Neuronal stem cell (in vitro differentiated cells): ENCODE measurements at places on chromosomes 5 and 9.

- DNase-seq = no peak
Observed at GRCh38 chr9:120434532-120434931, 145.4 kb downstream of the CDK5RAP2 start.

DNA sequence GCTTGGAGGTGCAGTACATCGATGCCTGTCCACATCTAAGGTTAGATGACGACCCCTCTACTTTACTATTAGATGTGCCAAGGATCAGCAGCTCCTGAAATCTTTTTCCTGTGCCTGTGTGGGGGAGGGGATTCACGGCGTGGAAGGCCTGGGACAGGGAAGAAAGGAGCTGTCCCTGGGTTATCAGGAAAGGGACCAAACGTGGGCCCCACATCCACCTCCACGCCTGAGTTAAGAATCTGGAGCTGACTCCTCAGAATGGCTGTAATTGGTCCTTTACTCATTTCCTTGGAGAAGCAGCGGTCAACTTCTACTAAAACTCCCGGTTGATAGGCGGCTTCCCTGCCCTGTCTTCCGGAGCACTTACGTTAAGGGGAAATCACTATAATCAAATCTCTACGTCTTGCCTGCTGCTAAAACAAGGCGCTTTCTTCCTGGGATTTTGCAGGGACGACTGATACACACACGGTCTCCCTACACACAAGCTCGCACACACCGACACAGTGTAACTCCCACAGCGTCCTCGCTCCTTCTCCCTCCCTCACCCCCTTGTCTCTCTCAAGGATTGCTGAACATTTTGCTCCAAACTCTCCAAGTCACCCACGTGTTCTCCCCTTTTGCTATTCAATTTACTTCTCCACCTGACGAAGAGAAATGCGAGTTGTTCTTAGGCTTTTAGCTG, 1.4 kb downstream of the PDE4D start:
- no peak for DNase-seq

DNA sequence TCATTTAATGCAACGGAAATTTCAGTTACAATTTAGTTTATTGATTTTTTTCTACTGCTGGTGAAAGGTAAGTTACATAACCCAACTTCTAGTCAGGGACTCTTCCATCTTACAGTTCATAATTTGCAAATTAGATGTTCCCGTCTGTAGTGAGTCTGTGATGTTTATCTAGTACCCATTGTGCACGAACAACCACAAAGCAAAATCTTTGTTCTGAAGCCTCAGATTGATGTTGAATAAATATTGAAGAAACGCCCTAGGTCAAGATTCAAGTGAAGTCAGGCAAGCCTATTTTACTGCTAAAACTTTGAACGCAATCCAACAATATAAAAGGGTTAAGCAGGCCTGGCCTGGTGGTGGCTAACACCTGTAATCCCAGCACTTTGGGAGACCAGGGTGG, 43.1 kb downstream of the BASP1 start:
- DNase-seq = no peak

- DNase-seq = no peak
Observed at GRCh38 chr5:140041492-140042392, 1.4 kb downstream of the NRG2 start.

DNA sequence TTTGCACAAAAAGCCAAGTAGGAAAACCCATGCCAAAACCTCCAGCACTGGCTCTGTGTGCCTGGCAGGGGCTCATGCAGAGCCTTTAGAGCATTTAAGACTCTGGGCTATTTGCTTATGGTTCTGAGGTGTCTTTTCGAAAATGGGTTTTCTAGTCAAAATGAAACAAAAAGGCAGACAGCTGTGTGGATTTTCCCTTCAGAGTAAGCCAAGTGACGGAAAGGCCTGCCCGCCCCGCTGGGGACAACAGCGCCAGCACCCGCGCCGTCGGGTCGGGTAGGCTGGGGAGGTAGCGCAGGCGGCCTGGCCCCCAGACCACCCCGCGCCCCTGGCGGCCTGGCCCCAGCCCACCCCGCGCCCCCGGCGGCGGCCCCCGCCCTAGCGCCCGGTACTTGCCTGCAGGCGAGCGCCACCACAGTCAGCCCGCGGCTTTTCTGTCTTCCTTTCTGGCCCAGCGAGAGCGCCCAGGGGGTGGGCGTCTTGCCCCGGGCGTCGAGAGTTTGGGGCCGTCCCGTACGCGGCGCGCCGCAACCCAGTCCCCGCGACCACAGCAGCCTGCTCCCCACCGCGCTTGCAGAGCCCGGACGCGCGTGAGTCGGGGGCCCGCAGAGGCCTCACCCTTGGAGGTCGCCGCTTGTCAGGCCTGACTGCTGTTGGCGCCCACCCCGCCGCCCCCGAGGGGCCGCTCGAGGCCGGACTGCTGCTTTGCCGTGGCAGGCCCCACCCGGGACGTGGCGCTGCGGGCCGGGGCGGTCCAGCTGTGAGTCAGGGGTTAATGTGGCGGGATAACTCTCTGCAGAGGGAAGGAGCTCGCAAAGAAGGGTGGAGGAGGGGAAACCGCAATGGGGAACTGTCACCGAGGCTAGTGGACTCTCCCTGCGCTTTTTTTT, at the start of gene TICAM2:
Gene TICAM2, minus strand, starts transcription at position 779 of the 890 bp plus-strand sequence. CDS start 21,223 bp downstream, outside the sequence.
- peak; percentile 47 for DNase-seq

DNA sequence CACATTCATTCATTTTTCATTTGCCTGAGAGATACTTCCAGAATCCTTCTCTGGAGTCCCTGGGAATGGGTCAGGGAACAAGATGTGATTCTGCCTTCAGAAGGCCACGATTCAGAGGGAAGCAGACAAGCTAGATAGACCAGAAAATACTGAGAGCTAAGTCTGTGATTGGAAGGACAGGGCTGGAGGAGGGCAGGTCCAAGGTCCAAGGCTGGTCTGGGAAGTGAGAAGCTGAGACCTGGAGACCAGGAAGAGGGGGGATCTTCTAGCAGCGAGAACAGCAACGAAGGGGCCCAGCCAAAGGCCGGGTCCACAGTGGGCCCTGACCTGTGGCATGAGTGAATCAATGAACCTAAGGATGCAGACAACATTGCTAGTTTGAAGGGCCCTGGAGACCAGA, 4.1 kb upstream of the IER5L start:
- DNase-seq = no peak

GRCh38 chr5:149636861-149637246, 55.6 kb downstream of the ARHGEF37 start:
- peak; percentile 75 for DNase-seq

- no peak for DNase-seq
Observed at GRCh38 chr9:92297611-92298010, 4.1 kb upstream of the IARS1 start.

DNA sequence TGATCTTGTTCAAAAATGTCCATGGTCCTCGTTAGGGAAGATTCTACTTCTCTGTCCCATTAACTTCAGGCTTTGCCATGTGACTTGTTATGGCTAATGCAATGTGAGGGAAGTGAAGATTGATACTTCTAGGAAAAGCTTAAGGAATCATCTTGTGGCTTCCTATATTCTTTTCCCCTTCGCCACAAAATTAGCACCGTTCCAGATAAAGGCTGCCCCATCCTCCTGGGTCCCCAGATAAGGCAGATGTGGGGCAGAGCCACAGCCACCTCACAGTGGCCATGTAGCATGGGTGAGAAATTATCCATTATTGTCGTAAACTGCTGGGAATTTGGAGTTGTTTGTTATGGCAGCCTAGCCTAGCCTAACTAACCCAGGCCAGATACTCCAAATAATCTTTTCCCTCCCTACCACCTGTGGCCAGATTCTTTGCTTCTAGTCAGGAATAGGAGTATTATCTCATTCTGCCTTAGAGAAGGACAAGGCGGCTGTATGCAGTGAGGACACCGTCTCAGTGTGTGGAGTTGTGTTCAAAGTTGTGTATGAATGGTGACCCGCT, 31.9 kb upstream of the BOD1 start:
- no peak for DNase-seq

DNA sequence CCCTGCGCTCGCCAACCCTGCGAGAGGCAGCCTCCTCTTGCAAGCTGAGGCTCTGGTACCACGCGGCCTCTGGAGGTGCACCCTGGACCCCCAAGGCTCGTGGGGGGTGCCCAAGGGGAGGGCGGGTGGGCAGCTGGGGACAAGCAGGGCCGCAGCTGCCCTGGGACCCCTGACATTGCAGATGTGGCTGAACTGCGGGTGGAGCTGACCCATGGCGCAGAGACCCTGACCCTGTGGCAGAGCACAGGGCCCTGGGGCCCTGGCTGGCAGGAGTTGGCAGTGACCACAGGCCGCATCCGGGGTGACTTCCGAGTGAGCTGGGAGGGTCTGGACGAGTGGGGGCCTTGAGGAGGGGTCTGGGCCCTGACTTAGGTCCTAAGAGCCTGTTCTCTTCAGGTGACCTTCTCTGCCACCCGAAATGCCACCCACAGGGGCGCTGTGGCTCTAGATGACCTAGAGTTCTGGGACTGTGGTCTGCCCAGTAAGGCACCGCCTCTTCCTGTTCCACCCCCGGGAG, 1.5 kb downstream of the MAMDC4 start:
- no peak for DNase-seq

- DNase-seq = no peak
Observed at GRCh38 chr9:16499892-16500291, 370.6 kb downstream of the BNC2 start.

- no peak for DNase-seq
Observed at GRCh38 chr5:33240558-33240957, 200.2 kb upstream of the TARS1 start.

DNA sequence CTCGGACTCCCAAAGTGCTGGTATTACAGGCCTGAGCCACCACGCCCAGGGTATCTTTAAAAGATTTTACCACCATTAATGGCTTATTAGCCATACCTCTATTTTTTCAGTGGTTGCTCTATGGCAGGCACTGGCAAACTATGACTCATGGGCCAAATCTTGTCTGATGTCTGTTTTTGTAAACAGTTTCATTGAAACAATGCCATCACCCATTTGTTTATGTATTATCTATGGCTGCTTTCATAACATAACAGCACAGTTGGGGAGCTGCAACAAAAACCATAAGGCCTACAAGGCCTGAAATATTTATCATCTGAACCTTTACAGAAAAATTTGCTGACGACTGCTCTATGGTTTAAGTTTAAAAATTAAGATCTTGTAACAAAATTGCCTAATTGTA, 66.8 kb downstream of the SLC38A9 start:
- DNase-seq = no peak

DNA sequence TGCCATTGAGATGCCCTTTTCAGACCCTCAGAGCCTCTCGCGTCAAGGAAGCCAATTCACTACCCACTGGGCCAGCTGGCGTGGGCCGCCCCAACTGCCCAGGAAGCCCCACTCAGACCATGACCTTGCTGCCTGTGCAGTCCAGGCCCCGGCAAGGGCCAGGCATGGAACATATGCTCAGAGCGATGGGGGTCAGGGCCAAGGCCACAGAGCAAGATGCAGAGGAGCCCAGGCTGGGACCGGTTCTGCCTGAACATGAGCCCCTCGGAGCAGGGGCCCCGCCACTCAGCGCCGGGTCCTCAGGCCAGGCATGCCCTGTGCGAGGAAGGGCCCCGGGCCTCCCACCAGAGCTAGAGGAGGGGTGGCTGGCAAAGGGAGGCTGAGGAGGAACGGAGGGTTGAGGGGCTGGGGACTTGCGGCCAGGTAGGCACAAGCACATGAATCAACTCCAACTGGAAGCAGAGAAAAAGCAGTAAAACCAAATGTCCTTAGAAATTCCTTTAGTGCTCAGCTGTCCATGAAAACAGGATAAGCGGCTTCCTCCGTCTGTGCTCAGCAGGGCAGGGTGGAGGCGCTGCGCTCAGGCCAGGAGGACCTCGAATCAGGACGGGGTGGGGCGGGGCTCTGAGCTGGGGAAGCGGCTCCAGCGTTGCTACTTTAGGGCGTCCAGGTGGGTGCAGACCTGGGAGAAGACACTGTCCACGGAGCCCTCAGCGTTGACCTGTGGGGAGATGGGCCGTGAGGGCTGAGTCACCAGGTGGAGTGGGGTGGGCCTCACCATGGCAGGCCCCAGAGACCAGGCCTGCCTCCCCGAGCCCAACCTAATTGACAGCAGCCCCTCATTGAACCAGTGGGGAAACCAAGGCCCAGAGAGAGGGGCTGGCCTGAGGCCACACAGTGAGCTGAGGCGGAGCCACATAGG, 9.9 kb downstream of the AK1 start:
- no peak for DNase-seq

DNA sequence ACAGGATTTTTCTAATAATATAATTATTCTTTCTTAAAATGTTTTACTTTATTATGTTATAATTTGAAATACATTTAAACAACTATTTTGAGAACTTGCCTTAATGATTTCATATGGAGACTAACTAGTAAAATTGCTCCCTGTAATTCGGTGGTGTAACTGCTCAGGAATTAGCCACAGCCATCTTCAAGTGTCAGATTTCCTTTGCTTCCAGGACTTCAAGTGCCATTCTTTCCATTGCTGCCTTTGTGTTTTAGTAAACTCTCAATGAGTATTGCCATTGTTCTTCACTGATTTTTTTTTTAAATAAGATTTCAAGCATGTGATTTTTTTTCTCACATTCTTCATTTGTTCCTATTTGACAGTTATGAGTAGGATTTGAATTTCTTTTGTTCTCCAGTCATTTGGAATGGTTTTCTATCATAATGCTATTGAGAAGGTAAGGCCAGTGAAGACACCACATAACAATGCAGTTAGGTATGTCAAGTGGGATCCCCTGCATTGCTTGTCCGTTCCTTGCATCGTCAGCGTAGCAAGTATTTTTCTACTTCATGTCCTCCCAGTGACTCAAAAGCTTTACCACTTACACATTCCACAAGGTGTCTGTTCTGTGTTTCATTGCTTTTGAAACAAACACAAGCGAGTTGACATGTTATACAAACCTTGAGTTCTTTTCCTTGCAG, 83.7 kb downstream of the LNPEP start:
- peak; percentile 38 for DNase-seq

DNA sequence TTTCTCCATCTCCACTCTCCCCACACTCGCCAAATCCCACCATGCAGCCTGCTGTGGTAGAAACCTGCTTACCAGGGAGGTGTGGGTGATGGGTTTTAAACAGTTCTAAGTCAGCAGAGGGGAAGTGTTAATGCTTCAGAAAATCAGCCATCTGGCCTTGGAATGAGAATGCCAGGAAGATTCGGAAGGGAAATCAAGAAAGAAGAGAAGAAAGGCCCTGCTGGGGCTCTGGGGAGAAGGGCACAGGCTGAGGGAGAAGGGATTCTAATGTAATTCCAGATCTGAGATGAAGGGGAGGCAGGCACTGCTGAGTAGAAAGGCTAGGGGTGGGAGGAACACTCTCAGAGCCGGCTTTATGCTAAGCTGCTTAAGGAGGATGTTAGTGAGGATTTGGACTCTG, 434.7 kb upstream of the DMAC1 start:
- DNase-seq = no peak

DNA sequence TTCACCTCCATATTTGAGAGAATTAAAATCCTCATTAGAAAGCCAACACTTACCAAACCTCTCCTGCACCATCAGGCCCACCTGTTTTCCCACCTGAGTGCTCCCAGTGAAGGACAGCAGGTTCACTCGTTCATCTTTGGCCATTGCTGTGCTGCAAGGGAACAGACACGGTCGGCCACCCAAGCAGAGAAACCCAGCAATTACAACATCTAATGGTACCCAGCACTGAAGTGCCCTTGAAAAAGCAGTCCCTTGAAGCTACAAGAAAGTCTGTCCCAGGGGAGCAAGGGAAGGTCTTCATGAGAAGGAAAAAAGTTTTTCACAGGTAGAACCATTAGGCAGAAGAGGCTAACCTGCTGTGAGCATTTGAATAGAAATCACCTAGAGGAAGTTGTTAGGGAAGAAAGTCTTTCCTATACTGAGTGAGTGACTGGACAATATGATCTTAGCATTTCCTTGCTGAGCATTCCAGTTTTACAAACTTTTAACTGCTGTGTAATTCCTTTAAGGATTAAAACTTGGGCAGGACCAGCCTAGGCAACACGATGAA, 26.7 kb downstream of the ALDH7A1 start:
- DNase-seq = no peak

- DNase-seq = no peak
Observed at GRCh38 chr5:83947763-83948162, 227.1 kb upstream of the HAPLN1 start.

GRCh38 chr9:137643921-137644320, 25.1 kb downstream of the EHMT1 start:
- no peak for DNase-seq
